CD4-positive, alpha-beta T cell treated with Interleukin-4 for 1 hour (primary cell): ENCODE measurements at places on chromosomes 6 and 20.
A peak's percentile ranks its signal among the peaks of the same experiment; 100 is the strongest.

- DNase-seq: no peak
Observed at GRCh38 chr6:53618219-53618618, 47.3 kb downstream of the KLHL31 start.

GRCh38 chr20:12153628-12154027 lies 235.9 kb downstream of the BTBD3 start:
- DNase-seq: no peak

- no peak for DNase-seq
Observed at GRCh38 chr20:13554076-13554475, 84.7 kb downstream of the TASP1 start.

DNA sequence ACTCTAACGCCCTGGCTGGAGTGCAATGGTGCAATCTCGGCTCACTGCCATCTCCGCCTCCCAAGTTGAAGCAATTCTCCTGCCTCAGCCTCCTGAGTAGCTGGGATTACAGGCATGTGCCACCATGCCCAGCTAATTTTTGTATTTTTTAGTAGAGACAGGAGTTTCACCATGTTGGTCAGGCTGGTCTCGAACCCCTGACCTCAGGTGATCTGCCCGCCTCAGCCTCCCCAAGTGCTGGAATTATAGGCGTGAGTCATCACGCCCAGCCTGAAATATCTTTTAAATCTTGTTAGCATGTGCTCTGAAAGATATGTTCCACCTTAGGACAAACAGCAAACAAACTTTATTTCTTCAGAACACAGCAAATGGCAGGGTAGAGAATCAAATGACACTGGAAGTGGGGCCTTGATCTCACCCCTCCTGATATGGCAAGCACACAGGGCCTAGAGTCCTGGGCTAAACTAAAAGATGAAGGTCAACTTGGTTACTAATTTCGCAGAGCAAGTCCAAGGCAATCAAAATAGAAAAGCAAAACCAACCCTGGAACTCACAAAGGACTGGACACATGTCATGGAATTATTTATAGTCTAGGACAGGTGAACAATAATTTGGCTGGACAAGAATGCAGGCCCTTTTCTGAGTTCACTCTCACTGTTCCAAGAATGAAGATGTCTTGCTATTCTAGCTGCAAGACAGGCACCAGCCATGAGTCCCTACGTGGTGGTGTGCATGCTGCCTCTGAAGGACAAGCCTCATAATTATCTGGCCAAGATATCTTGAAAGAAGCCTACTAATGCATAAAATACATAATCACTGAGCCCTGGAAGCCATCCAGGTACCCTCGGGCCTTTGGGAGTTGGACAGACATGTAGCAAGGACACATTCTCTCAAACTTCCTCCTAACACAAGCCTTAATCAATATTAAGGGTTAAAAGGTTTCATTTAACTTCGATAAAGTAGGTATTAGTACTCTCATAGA lies 35.6 kb downstream of the B4GALT5 start:
- DNase-seq: no peak

GRCh38 chr20:50099565-50099991 lies 13.4 kb downstream of the UBE2V1 start:
- DNase-seq: no peak

GRCh38 chr6:16982807-16983206 lies 119.0 kb upstream of the STMND1 start:
- DNase-seq: no peak

- no peak for DNase-seq
Observed at GRCh38 chr20:8854571-8854970, 214.3 kb upstream of the PLCB4 start.

- no peak for DNase-seq
Observed at GRCh38 chr6:129744880-129745237, 34.9 kb upstream of the ARHGAP18 start.

DNA sequence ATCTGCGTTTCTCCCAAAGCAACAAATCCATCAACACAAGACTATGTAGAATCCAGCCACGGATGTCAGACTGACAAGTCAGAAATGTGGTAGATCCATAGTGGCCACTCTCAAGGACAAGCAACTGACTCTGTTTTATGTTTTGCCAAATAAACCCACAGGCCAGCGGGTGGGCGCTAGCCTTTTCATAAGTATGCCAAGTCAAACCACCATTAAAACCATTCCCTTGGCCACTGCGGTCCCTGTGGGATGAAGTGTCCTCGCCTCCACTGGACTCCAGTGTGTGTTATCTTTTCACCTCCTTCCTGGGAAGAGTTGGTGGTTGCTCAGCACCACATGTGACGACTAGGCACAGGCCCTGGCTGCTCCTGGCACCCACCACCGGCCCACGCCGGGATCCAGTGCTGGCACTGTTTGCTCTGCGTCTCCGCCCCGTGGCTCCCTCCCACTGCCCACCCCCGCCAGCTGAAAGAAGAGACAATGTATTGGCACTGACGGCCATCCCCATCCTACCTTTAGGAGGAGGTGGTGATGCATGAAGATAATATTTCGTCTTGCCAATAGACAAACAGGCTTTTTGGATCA lies 103.4 kb downstream of the FOXC1 start:
- DNase-seq: no peak

DNA sequence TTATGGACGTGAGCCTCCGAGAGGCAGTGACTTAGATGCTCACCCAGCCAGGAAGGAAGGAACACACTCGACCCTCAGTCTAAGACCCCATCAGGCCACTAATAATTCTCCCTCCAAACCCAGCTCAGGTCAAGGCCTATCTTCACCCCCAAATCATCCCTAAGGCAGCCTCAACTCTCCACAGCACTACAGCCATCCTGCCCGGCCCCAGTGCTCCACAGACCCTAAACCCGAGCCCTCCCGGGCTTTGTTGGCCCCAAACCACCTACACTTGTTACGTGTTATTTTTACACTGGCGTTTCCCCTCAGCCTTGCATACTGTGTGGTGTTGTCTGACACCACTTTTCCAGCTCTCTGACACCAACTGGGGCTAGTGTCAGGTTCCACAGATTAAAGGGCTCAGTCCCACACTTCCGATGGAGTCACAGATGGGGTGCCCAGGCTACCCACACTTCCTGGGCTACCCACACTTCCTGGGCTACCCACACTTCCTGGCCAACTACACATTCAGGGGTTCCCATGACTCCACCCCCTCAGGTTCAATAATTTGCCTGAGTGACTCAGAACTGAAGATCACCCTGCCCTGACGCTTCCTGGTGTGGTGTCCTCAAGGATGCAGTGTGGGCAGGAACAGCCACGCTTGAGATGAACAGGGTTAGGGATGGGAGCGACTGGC lies 25.3 kb downstream of the RBCK1 start:
- peak; percentile 59 for DNase-seq
